ENCODE measurements at places on chromosomes 3 and 15. TPM values are rescaled to one million over a fixed set of nuclear protein-coding genes. Genes with fewer than 3 reads are reported as not detected.

- H3K27me3 ChIP-seq: no peaks in the 10 kb centered on the region
- DNase-seq: no peak
- no peak overlapping the region for H3K4me3 ChIP-seq
- H3K4me1 ChIP-seq: no peaks in the 10 kb centered on the region
These were observed 443.8 kb upstream of the EPHA6 start for GRCh38 chr3:96370637-96371036.

- no peaks in the 10 kb centered on the region for H3K27me3 ChIP-seq
- H3K4me1 ChIP-seq: no peaks in the 10 kb centered on the region
- no peaks in the 10 kb centered on the region for H3K36me3 ChIP-seq
- DNase-seq: no peak
- no peak overlapping the region for H3K4me3 ChIP-seq
- no peak overlapping the region for H3K27ac ChIP-seq
These were observed 140.7 kb downstream of the FBLN2 start for GRCh38 chr3:13689373-13690260.

DNA sequence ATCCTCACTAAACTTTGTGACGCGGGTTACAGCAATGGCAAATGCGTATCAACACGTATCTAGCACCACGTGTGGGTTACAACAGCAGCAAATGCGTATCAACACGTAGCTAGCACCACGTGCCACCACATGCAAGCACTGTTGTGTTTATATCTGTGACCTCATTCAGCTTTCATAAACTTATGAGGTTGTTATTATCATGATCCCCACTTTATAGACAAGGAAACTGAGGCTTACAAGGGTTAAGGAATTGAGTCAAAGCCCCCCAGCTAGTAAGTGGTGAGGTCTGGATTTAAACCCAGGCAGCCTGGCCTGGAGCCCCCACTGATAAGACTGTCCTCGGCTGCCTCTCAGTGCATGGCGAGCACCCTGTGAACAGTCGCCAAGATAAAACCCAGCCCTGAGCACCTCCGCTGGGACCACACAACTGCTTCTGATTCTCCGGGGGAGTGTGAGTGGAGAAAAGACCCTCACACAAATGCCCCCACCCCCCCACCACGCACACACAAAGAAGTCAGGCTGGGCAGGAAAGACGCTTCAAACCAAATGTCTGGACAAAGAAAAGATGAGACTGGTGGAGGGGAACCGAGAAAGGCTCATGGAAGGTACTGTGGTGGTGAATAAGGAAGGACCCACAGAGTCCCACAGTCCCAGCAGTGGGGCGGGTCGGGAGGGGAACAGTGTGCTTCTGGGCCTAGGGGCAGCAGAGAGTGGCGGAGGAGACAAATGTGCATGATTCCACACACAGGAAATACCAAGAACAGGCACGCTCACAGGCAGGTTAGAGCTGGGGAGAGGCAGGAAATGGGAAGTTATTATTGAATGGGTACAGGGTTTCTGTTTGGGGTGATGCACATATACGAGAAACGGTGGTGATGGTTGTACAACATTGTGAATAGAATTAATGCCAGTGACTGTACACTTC lies 173.4 kb downstream of the XXYLT1 start:
- no peaks in the 10 kb centered on the region for H3K36me3 ChIP-seq
- H3K27me3 ChIP-seq: no peaks in the 10 kb centered on the region
- H3K4me3 ChIP-seq: no peak overlapping the region

- H3K27ac ChIP-seq: no peak overlapping the region
- H3K4me1 ChIP-seq: no peaks in the 10 kb centered on the region
- no peaks in the 10 kb centered on the region for H3K27me3 ChIP-seq
- no peak for DNase-seq
These were observed 27.3 kb downstream of the SPTSSB start for GRCh38 chr3:161343986-161344385.

DNA sequence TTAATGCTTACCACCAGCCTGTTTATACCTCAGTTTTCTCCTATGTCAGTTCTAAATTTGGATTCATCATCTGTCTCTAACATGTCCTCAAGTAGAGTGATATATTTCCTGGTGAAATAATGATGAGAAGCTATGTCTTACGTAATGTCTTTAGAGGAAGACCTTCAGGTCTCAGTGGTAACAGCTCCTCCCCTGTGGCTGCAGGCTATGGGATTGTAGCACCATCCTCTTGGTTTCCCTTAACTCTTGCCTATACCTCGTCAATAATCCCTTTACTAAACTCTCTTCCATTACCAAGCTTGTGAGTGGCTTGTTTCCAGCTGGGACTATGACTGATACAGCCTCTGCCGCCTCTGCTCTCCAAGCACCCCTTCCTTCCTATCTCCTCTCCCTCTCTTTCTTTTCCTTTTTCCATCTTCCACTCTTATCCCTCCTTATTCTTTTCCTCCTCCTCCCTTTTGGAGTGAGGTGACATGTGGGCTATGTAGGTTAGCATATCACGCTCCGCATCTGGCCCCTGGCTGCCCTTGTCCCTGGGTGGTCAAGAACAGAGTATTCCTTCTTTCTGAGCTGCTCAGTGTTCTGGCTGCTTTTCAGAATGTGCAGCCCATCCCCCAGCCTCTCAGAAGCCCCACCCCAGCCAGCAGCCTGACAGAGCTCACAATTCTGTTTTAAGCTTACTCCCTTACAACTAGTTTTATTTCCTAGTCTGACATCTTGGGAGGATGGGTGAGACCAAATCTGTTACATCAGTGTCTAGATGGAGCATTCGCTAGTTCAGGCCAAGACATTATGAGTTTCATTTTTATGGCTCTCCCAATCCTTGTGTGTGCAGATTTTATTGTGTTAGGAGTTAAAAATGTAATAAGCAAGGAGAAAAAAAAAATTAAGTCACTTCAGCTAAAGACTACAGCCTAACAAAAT lies 75.0 kb upstream of the RNU6-1 start:
- peak overlapping the region; percentile 94 for H3K27ac ChIP-seq
- DNase-seq: peak; percentile 92
- H3K4me3 ChIP-seq: no peak overlapping the region

- no peak overlapping the region for H3K27ac ChIP-seq
- H3K4me1 ChIP-seq: no peaks in the 10 kb centered on the region
- no peaks in the 10 kb centered on the region for H3K36me3 ChIP-seq
These were observed 72.6 kb downstream of the CCR1 start for GRCh38 chr3:46135475-46135874.

- H3K27me3 ChIP-seq: no peaks in the 10 kb centered on the region
- no peaks in the 10 kb centered on the region for H3K36me3 ChIP-seq
- no peaks in the 10 kb centered on the region for H3K4me1 ChIP-seq
- DNase-seq: peak; percentile 24
- no peak overlapping the region for H3K4me3 ChIP-seq
These were observed 210.6 kb upstream of the ZPLD1 start for GRCh38 chr3:102224171-102224570.

DNA sequence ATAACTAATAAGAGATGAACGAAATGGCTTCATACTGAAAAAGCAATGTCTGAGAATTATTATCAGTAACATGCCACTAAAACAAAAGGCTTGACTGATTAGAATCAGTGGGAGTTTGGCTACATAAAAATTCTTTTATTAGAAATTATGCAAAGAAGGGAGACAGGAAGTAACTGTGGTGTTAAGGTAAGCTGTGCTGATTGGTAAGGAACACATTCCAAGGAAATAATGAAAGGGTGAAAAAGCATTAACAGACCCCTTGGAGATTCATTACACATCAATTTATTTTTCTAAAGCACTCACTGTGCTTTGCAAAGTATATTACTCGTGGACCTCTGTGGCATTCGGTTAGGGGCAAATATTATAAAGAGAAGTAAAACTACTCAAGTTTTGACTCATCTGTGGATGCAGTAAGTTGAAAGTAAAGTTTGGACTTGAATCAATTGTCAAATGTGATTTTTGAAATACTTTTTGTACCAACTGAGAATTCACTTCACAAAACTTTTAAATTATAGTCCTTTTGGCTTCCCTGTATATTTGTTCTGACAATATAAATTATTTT lies 176.1 kb upstream of the ZPLD1 start:
- no peaks in the 10 kb centered on the region for H3K4me1 ChIP-seq
- H3K36me3 ChIP-seq: no peaks in the 10 kb centered on the region
- no peaks in the 10 kb centered on the region for H3K27me3 ChIP-seq

GRCh38 chr15:91890614-91891013 lies 37.1 kb downstream of the SLCO3A1 start:
- peaks cover 16% of the 10 kb centered on the region for H3K4me1 ChIP-seq
- no peaks in the 10 kb centered on the region for H3K27me3 ChIP-seq
- no peak overlapping the region for H3K27ac ChIP-seq
- H3K4me3 ChIP-seq: no peak overlapping the region
- no peak for DNase-seq
- H3K36me3 ChIP-seq: no peaks in the 10 kb centered on the region

GRCh38 chr15:78195735-78196201 lies 38.6 kb downstream of the ACSBG1 start:
- H3K36me3 ChIP-seq: no peaks in the 10 kb centered on the region
- H3K4me3 ChIP-seq: no peak overlapping the region
- H3K27me3 ChIP-seq: no peaks in the 10 kb centered on the region
- H3K27ac ChIP-seq: no peak overlapping the region
- peak; percentile 48 for DNase-seq
- H3K4me1 ChIP-seq: no peaks in the 10 kb centered on the region

Gene PTPRG
- 98.5 TPM for total RNA-seq

Gene PPP1R14D
- not detected for total RNA-seq

Gene CCR3
- not detected for total RNA-seq

Gene ITIH1
- not detected for total RNA-seq
